ENCODE measurements at places on chromosomes 16 and 17.

DNA sequence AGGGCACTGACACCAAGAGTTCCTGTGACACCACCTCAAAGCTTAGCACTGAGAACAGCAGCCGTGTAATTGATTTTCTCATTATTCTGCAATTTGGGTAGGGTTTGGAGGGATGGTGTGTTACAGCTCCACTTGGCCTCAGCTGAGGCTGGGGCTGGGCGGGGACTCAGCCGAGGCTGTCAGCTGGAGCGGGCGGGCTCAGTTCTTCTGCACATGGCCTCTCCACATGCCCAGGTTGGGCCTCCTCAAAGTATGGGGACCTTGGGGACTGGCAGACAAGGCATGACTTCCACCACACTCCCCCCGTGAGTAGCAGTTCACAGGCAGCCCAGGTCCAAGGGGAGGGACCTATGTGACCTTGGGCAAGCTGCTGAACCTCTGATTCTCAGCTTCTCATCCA, 171.5 kb downstream of the IRF8 start:
- DNase-seq: no peak

- peak; percentile 63 for DNase-seq
These were observed 78.0 kb downstream of the KNOP1 start for GRCh38 chr16:19639986-19640421.

DNA sequence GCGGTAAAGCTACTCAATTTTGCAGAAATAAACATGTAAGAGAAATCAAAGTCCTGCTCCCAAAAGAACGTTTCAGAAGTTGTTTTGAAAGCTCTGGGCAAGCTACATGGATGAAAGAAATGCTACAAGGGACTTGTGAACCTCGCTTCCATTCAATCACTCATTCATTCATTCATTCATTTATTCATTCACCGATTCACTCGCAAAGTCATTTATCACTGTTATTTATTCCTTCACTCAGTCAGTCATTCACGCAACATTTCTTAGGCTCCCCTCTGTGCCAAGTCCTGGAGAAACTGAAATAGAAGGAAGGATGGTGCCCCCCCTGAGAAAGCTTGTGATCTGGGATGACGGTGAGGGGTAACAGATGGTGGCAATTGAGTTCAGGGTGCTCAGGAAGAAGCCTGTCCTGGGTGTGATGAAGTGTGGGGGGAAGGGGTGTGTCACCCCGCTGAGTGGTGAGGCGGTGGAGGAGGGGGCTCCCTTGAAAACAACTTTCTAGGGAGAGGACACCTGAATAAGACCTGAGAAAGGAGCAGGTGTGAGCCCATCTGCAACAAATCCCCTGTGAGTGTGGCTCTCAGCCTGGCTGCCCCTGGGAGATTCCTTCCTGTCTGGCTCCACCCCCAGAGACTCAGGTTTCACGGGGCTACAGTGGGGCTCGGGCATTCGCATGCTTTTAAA, 36.3 kb upstream of the PRSS54 start:
- no peak for DNase-seq

DNA sequence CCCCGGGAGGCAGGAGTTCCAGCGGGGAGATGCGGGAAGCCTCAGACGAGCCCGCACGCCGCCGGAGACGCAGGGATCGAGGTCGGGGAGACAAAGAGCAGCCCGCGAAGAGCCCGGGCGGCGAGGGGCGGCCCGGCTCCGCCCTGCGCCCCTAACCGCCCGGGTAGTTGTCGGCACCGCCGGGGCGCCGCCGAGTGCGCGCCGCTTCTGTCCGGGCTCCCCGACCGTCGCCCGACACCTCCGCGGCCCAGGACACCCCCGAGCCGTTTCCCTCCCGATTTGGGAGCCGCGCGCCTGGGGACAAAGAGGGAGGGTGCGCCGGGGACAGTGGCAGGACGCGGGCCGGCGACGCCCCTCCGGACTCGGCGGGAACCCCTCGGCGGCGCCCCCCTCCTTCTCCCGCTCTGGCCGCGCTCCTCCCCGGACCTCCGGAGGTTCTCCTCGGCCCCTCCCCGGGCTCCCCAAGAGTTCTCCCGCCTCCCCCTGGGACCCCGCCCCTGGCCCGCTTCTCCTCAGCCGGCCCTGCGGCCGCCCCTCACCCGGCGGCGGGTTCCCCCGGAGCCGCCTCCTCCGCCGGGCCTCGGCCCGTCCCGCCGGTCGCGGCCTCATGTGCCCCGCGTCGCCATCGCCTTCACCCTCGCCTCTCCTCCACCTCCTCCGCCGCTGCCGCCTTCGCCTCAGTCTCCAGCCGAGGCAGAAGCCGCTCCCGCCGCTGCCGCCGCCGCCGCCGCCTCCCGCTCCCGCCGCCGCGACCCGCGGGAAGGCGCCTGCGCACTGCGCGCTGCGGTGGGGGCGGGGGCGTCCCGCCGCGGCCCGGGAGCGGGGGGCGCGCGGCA, at the start of gene GJC1:
TSS of gene GJC1 (minus strand) at position 765 of the 836 bp plus-strand sequence. CDS start 24,470 bp downstream, outside the sequence.
- DNase-seq: peak; percentile 16

- no peak for DNase-seq
These were observed 1.7 kb downstream of the MYOCD start for GRCh38 chr17:12667299-12667958.

DNA sequence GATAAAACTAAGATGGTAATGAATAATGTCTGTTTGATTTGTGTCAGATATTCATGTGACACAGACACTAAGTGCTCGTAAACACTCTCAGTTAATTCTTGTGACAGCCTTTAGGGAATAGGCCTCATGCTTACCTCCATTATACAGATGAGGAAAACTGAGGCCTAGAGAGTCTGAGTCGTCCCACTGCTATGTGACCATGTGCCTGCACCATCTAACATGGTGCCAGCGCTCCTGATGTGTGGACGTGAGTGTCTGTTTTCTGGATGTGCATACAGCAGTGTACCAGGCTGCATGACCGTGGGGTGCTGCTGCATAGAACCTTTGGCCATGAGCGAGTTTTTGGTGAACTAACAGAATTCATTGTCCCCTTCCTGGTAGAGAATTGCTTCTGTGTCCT, 61.8 kb downstream of the MPRIP start:
- no peak for DNase-seq

- no peak for DNase-seq
These were observed 7.8 kb downstream of the DPEP1 start for GRCh38 chr16:89621136-89621697.

DNA sequence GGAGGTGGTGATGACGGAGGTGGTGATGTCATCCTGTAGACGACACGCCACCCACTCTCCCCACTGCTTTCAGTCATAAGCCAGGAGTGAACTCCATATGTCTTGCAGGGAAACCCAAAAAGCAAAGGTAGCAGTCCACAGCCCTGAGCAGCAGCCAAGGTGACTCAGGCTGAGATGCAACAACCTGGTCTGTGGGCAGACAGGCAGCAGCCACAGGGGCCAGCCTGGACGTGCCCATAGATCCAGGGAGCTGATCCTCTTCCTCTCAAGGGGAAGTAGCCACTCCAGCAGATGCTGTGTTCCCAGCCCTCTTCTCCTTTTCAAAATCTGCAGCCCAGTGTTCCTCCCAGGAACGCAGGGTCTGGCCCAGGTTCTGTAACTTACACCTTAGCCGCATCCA, 17.3 kb upstream of the CIITA start:
- DNase-seq: no peak

DNA sequence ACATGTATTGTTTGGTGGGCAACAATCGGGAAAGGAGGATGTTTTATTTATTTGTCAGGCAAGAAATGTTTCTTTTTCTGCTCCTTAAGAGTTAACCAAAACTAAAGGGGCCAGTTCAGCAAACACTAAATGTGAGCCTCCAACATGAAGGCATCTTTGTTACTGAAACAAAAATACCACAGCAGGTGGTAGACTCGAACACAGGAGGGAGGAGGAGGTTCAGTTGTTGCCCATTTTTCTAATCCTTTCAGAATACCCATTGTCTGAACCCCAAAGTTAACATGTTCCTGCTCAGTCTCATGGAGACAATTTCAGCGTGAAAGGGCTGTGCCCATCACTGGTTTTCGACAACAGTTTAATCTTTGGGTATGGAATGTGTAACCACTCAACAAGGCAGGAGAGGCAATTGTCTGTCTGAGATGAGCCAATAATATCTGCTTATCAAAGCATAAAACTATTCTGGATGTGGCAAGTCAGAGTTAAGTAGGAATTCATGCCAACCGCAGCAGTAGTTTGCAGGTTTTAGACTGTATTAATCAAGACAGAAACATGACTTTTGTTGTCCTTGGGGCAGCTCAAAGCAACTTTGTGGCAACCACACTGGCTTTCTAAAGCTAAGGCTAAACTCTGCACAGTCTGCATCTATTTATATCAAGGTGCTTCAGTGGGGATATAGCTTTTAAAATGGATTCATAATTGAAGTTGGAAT, 211.7 kb downstream of the FTO start:
- no peak for DNase-seq

DNA sequence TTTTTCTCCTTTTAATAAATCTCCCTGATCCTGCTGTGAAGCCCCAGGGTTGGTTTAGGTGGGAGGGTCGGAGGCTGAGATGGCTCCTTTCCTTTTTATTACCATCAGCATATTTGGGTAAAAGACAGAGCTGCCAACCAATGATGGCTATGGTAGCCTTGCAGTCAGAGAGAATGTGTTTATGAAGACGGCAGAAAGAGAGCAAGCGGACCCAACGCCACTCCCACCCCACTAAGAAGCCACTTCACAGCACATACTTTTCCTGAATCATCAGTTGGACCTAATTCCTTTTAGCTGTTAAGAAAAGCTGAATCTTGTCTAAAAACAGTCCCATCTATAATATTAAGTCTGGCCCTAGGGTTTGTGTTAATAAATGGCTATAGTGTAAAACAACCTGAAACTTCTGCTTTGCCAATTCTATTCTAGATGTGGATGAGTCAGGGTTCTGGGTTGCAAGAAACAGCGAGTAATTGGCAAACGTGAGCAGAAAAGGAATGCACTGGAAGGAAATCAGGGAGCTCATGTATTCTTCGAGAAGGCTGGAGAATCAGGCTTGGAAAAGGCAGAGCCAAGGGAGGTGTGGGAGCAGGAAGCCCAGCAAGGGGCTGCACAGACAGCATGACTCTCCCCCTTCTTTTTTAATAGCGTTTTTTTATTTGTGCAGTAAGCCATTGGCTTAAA, 34.0 kb upstream of the PRKCA start:
- no peak for DNase-seq

- no peak for DNase-seq
These were observed 42.4 kb downstream of the NXPH3 start for GRCh38 chr17:49618028-49618611.

DNA sequence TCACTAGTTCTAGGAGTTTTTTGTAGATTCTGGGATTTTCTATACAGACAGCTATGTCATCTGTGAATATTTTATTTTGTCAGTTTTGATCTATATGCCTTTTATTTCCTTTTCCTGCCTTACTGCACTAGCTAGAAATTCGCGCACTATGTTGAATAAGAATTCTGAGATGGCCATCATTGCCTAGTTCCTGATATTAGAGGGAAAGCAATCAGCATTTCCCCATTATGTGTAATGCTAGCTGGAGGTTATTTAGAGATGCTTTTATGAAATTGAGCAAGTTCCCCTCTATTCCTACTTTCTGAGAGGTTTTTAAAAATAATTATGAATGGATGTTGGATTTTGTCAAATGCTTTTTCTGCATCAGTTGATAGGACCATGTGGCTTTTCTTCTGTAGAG, 23.8 kb downstream of the MPRIP start:
- no peak for DNase-seq
